Right cardiac atrium (tissue), 5 donors: ENCODE measurements at places on chromosomes 7 and 10.

DNA sequence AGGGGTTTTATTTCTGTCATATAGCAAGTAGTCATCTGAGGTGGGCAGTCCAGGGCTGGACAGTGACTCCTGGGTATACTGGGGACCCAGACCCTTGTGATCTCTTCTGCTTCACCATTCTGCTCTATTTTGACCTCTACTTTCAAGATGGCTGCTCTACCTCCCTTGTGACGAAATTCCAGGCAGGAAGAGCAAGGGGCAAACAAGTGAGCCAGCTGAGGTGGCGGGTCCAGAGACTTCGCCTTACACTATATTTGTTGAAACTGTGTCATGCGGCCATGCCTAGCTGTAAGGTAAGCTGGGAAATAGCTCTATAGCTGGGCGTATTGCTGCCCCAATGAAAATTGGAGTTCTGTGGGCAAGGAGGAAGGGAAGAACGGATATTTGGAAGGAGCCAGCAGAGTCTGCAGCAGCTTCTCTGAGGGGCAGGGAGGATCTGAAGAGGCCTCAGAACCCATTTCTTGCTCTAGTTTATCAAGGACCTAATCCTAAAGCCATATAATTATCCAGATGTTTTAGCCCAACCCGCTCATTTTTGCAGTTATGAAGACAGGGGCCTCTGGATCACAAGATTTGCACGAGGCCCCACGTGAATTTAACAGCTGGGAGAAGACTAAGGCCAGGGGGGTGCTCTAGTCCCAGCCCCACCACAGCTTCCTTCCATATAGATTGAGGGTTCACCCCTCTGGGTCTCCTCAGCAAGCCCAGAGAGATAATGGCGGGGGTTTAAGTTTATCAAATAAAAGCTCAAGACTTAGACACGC, 7.7 kb upstream of the CPA1 start:
- DNase-seq, result no peak

- DNase-seq, result no peak
These were observed 143.5 kb downstream of the MLLT10 start for GRCh38 chr10:21677551-21677950.

GRCh38 chr10:17125206-17125893, 4.3 kb downstream of the CUBN start:
- no peak for DNase-seq

GRCh38 chr10:101299211-101299610, 54.8 kb upstream of the BTRC start:
- DNase-seq, result no peak
